ENCODE measurements at places on chromosomes 6 and 20. TPM values are rescaled to one million over a fixed set of nuclear protein-coding genes. Genes with fewer than 3 reads are reported as not detected.

The QKI gene
- polyA plus RNA-seq = 9.3 TPM

The COL9A1 gene
- polyA plus RNA-seq = not detected

The KCNK16 gene
- not detected for polyA plus RNA-seq

The JAG1 gene
- polyA plus RNA-seq = not detected

The MICB gene
- polyA plus RNA-seq = 9.3 TPM

Data from IgD-negative memory B cell (primary cell).